Nucleus accumbens (tissue), 56 donors: ENCODE measurements at places on chromosomes 1 and 21.

DNA sequence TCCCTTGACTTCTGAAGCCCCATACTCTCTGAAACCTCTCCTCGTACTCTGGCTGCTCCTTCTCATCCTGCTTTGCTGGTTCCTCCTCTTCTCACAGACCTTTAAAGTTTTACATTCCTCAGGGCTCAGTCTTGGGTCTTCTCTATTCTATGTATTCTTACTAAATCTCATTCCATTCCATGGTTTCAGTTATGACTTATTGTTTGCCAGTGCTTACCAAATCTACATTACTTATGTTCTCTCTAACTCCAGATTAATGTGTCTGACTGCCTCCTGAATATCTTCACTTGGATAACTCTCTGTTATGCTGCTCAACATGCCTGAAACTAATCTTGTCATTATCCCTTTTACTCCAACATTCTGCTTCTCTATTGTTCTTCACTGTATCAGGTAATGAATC, 5.4 kb upstream of the SLC35D1 start:
- no peak for DNase-seq

- DNase-seq: no peak
These were observed 71.6 kb upstream of the IFFO2 start for GRCh38 chr1:19028110-19028509.

GRCh38 chr1:154769193-154769895, 100.7 kb downstream of the KCNN3 start:
- no peak for DNase-seq

- no peak for DNase-seq
These were observed 13.9 kb downstream of the GPR3 start for GRCh38 chr1:27406362-27406680.

DNA sequence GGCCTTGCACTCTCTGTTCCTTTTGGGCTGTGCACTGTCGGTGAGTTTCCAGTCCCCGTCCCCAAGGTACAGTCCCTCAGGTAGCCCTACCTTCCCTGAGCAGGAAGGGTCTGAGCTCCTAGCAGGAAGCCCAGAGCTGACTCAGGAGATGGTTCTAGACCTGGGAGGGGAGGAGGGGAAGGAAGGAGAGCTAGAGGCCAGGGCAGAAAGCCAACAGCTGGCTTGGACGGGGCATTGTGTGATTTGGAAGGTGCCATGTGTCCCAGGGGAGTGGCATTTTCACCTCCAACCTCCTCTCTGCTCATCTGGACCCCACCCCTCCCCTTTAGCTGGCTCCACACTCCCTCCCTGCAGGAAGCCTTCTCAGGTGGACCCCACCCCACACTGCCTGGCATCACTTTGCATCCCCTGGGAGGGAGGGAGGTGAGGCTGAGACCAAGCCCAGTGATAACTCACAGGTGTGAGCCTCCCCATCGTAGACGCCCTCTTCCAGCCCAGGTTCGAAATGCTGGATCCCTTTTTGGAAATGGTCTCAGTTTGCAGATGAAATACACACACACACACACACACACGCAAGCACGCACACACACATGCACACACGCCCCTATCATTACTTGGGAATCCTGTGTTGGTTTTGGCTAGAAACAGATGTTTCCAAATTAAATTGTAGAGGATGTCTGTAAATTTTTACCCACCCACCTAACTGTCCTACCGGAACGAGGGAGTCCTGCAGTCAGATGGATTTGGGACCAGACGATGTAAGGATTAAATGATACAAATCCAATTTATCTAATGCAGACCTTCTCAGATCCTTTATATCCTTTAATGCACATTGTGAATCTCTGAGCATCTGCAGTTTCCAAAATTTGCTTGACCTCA, 19.7 kb upstream of the IFNLR1 start:
- no peak for DNase-seq

- DNase-seq: no peak
These were observed 41.4 kb upstream of the AJAP1 start for GRCh38 chr1:4612991-4613390.

- DNase-seq: no peak
These were observed 298.2 kb downstream of the SPATA17 start for GRCh38 chr1:217929213-217929885.

DNA sequence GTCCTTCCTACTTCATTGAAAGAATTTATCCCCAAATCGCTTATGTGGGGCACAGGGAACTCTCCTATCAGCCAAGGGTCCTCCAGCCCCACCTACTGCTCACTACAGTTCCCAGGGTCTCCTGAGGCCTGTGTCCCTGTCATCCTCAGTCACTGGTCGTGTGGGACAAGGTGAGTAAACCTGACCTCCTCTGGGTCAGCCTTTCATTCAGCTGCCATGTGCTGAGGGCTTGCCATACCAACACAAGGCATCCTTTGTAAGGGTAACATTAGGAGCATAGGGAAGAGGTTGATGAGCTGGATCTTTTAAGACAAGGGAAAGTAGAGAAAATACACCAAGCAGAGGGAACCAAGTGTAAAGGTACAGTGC, 11.2 kb upstream of the SNAPIN start:
- DNase-seq: no peak

DNA sequence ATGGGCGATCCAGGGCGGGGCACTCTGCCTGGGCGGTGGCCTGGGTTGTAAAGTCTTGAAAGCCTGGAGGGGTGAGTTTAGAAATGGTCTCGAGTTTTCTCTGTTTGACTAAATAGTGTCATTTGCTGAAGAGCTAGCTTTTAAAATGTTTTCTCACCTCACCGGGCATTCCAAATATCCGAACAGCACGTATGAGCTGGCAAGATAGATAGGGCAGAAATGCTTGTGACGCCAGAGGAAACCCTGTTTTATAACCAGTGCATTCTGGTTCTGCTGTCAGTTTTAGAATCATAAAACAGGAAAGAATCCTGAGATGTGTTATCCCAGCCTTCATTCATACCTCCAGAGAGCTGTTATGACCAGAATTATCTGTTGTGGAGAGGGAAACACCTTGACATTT, 725 bp downstream of the RTCA start:
- DNase-seq: no peak

DNA sequence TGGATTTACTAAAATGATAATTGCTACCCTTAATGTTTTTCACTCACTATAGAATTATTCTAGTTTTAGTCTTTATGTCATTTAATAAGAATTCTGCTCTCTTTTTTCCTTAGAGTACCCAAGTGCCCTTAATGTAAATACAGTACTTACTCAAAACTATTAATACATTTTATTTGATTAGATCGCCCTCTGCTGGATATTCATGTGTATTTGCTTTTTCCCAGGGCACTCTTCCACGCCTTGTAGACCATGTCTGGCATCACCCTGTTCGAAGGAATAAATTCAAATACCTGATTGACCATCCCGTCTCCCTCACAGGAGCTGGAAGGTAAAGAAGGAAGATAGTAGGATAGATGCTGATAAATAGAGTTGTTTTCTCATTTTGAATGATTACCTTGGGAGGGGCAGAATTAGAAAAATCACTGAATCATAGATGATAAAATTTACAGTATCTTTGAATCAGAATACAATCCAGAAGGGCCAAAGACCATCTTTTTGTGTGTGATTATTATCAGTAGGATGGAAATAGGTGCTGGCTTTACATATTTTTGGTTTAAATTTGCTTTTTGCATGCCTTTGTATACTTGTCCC, 4.1 kb downstream of the AXDND1 start:
- DNase-seq: no peak

GRCh38 chr1:243455760-243456651, 200.2 kb downstream of the SDCCAG8 start:
- no peak for DNase-seq

- no peak for DNase-seq
These were observed 48.0 kb upstream of the TMEM125 start for GRCh38 chr1:43221797-43222196.

- no peak for DNase-seq
These were observed 61.3 kb downstream of the RAP1GAP start for GRCh38 chr1:21607549-21608529.

- DNase-seq: no peak
These were observed 178.0 kb downstream of the MATN1 start for GRCh38 chr1:30545365-30545764.

- no peak for DNase-seq
These were observed 113.4 kb downstream of the ZBTB18 start for GRCh38 chr1:244164511-244164890.

DNA sequence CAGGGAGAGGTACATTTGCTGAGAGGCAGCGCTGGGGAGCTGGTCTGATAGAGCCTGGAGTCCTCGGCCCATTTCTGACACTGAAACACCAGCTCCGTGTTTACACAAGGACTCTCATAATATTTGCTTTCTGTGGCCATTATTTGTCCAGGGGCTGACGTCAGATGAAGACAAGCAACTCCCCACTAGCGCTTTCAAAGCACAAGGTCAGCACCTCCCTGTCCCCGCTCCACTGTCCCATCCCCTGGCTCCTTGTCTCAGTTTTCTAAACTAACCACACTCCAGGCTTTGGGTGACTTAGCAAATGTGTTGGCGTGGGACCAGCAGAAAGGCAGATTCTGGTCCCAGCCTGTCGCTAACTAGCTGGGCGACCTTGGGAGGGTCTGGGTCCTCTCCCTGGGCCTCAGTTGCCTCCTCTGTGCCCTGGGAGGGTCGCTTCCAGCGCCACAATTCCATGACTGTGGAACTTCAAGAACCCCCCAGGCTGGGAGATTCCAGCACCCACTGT, 37.4 kb upstream of the ZBTB40 start:
- no peak for DNase-seq

- no peak for DNase-seq
These were observed 18.5 kb downstream of the NPHP4 start for GRCh38 chr1:5973771-5974170.

GRCh38 chr1:118188411-118188810, 3.4 kb upstream of the SPAG17 start:
- no peak for DNase-seq

DNA sequence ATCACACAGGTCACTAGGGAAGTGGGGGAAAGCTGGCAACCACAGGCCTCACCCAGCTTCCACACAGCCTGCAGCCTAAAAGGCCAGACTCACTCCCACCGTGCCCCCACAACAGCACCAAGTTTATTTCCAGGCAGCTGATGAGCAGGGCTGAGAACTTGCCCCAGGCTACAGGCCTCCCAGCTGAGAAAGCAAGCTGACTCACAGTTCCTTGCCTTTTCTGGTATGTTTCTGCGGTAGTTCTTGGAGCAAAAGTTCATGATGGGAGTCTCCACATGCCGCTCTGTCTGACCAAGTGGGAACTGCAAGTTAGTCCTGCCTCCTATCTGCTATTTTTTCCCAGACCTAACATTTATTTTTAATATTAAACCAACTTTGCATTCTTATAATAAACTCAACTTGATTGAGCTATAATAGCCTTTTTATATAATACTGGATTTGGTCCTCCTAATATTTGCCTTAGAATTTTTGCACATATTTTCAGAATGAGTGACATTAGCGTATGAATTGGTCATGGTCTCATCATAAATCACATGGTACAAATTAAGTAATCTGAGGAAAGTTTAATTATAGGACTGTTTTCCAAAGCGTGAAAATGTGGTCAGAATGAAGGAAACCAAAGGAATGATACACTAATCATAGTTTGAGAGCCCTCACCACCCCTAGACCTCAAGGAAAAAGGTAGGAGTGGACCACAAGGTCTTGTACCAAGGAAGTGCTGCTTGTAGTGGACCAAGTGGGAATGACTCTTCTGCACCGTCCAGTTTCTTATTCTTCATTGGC, 30.7 kb downstream of the RPAP2 start:
- no peak for DNase-seq

GRCh38 chr1:77845951-77846350, 42.5 kb upstream of the NEXN start:
- no peak for DNase-seq

GRCh38 chr21:43369124-43369523, 57.8 kb downstream of the SIK1 start:
- DNase-seq: no peak

GRCh38 chr1:223750730-223751570, 38.6 kb downstream of the CAPN2 start:
- no peak for DNase-seq

- peak; percentile 28 for DNase-seq
These were observed 121.8 kb downstream of the HFM1 start for GRCh38 chr1:91282695-91283420.

- DNase-seq: no peak
These were observed 857 bp upstream of the AK5 start for GRCh38 chr1:77280962-77281361.

- DNase-seq: no peak
These were observed 49.5 kb upstream of the ERRFI1 start for GRCh38 chr1:8075511-8076051.

- DNase-seq: no peak
These were observed 119.3 kb downstream of the CRYAA start for GRCh38 chr21:43287795-43288755.

DNA sequence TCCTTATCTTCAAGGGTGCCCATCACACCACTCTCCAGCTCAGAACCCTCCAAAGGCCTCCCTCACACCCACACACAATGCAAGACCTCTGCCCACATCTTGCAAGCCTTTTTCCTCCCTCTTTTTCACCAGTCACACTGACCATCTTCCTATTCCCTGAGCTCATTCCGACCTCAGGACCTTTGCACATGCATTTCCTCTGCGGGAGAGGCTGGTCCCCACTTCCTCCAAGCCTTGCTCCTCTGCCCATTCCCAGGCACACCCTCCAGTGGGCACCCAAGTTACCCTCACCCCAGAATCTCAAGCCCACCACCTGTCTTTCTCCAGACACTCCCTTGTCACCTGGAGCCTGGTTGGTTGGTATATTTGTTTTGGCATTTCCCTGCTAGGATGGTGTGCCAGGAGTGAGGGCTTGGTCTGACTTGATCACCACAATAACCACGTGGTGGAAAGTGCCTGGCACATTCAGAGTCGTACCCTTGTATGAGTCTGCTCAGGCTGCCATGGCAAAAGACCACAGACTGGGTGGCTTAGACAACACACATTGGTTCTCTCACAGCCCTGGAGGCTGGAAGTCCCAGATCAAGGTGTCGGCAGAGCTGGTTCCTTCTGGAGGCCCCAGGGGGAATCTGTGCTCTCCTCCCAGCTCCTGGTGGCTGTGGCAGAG, 13.2 kb downstream of the MX2 start:
- DNase-seq: no peak
